GM18507 (cell line): ENCODE measurements at places on chromosomes 5 and 9.

DNA sequence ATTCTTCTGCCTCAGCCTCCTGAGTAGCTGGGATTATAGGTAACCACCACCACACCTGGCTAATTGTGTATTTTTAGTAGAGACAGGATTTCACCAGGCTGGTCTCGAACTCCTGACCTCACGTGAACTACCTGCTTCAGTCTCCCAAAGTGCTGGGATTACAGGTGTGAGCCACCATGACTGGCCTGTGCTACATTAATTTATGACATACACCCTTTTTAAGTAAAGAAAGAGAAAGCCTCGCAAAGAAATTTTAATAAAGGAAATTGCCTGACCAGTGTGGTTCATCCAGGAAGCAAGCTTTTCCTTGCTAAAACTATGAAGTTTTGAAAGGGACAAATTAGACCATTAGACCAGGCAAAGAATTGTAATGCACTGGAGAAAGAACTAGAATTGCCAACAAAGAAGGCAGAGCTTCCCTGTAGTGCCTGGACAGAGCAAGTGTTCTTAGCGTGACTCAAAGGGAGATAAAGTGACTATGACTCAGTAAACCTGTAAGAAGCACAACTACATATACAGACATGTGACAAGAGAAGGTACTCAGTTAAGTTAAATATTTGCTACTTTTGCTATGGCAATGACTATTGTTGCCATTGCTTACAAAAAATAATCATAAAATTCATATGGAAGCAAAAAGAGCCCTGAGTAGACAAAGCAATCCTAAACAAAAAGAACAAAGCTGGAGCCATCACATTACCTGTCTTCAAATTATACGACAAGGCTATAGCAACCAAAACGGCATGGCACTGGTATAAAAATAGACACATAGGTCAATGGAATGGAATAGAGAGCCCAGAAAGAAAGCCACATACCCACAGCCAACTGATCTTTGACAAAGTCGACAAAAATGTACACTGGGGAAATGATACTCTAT lies 54.6 kb downstream of the FYB1 start:
- no peak for DNase-seq

DNA sequence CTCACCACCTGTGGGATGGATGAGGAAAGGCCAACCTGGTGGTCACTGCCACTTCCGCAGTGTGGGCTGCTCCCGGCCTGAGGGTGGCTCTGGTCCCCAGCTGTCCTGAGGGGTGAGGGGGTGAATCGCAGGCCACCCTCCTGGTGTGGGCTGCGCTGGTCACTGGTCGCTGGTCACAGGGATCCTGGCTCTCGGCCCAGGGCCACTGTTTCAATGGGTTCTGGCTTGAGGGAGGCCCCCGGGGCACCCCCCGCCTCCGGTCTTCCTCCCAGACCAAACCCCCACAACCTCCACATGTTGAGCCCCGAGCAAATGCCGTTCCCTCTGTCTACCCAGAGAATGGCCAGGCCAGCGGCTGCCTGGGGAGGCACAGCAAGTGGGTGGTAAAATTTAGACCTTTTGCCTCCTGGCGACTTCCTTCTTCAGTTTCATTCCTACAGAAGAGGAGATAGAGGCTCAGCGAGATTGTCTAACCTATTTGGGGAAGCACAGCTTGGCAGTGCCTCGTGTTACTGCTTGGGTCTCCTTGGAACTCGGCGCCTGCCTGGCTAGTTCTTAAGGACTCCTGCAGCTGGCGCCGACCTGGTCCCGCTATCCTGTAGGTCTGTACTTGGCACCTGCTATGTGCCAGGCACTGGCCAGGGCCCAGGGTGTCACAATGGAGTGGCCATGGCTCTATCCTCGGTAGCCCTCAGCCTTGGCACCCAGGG lies 48.2 kb downstream of the RXRA start:
- no peak for DNase-seq

DNA sequence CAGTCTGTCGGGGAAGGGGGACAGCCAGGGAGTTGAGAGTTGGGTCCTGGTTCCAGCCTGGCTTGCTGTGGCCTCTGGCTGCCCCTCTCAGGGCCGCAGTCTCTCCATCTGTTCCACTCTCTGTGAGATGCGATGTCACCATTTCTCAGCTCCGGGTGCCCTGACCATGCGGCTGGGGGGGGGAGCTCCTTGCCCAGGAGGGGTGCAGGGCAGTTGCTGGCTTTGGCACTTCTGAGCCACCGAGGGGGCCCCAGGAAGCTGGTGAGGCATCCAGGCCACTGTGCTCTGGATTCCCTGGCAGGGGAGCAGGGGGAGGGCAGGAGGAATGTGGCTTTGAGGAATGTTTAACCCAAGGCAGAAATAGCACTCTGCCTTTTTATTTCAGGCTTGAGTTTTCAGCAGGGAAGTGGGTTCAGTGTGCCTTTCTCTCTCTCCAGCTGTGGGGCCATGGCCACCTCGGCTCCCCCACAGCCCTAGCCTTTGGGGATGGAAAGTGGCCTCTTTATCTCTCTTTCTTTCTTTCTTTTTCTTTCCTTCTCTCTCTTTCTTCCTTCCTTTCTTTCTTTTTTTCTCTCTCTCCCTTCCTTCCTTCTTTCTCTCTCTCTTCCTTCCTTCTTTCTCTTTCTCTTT lies 11.0 kb downstream of the NCS1 start:
- DNase-seq: no peak

DNA sequence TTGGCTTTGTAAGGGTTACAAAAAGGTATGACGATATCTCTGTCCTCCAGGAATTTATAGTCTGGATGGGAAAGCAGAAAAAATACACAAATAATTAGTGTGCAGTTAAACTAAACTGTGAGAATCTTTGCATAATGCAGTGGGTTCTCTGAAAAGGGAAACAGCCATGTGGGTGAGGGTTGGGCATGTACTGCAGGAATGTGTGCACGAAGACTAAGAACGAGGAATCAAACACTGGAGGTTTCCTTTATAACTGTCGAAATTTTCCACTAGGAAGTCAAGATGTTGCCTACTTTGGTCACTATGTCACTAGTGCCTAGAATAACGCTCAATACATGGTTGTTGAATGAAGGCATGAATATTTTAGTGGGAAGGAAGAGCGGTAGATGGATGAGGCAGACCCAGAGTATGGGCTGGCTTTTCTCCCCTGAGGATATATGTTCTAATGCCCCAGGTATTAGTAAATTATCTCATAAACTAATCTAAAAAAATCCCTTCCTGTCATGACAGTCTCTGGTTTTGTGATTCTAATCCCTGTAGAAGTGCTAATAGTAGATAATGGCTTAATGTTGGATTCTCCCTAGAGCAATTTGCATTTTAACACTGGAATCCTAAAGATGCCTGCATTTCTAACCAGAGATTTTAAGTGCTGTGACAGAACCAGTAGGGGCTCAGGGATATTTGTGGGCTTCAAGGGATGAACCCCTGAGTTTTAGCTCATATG lies 227.3 kb downstream of the NMUR2 start:
- no peak for DNase-seq

- no peak for DNase-seq
Observed at GRCh38 chr5:154653764-154654485, 101.3 kb upstream of the LARP1 start.

GRCh38 chr5:30871196-30871595 lies 322.3 kb upstream of the CDH6 start:
- DNase-seq: no peak

DNA sequence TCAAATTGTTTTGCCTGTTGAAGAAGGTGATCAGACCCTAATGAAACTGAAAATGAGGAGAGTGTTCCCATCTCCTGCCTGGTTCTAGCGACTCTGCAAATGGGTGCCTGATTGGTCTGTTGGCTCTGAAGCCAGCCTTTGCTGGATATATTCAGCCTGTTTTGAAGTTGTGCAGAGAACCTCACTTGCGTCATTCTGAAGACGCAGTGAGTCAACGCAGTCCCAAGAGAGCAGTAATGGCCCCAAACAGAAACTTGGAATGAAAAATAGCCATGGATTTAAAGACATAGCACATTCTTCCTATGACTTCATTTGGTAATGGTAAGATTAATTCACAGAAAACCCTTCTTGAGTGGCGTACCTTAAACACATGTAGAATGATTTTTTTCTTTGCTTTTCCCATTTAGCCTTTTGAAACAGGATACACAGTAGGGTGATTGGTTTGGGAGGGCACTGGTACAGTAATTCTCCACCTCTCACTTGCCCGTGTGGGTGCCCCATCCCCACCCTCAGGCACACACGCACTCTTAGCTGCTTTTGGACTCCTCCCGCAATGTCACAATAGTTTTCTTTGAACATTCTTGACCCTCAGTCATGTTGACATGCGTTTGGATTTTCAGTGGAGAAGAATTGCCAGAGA lies 54.1 kb upstream of the ABL1 start:
- no peak for DNase-seq

DNA sequence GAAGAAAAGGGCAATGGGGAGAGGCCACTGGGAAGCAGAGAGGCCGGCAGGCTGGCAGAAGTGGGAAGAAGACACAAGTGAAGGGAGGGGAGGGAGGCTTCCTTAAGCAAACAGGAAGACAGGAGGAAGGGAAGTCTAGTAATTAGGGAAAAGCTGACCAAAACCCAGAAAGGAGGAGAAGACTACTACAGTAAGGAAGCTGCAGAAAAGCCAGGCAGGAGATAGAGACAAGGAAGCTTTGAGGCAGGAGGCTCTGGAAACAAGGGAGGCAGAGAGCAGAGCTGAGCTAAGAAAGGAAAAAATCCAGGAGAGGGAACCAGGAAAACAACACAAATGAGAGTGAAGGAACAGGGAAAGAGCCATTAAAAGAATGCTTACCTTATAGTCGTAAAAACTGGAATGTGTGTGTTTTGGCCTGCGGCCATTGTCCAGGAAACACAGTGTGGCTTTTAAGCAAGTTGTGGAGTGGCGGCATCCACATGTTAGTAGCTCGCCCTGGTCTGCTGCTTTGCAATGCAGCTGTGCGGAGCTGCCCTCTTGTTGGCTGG lies 317.1 kb upstream of the CLINT1 start:
- no peak for DNase-seq

GRCh38 chr9:109865521-109865920 lies 85.5 kb downstream of the PALM2AKAP2 start:
- DNase-seq: no peak

DNA sequence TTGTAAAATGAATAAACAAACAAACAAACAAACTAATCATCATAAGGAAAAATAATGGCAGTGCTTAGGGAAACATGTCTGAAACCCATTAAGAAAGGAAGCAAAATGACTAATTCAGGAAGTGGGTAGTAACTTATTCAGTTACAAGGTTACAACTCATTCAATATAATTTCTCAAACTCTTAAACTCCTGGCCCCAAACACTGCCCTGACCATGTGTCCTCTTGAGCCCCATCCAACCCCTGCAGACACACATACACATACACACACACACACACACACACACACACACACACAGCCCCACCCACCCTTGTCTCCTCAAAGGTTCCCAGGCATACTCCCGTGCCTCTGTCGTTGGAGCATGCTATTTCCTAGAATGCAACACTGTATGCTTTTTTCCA lies 193.9 kb downstream of the SEC61B start:
- no peak for DNase-seq

DNA sequence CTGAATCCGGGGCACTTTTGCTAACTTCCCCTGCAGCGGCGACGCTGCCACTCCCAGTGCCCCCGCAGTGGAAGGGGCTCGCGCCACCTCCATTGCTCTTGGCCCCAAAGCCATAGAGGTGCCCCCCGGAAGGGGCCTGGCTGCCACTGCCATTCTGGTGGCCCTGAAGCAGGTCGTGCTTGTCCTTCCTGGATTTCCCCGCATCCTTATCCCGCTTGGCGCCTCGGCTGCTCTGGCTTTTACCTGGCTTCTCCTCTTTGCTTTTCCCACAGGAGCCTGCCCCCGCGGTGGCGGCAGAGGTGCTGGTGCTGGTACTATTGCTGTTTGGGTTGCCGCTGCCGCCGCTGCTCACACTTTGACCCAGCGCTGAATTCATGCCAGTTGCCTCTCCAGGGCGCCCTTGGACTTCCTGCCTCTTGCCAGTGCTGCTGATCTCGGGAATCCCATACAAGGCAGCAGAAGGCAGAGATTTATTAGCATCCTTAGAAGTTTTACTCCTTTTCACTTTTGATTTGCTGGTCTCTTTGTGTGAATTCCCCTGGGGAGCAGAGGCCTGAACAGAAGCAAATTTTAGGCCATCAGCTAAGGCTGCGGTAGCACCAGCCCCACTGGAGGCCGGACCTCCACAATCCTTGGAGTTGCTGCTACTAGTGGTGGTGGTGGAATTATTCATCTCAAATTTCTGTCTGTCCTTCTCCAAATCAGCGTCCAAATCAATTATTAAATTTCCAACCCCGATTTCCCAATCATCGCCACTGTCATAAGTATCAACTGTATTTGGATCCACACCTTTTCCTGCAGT lies 2.1 kb downstream of the ZNF608 start:
- DNase-seq: no peak

DNA sequence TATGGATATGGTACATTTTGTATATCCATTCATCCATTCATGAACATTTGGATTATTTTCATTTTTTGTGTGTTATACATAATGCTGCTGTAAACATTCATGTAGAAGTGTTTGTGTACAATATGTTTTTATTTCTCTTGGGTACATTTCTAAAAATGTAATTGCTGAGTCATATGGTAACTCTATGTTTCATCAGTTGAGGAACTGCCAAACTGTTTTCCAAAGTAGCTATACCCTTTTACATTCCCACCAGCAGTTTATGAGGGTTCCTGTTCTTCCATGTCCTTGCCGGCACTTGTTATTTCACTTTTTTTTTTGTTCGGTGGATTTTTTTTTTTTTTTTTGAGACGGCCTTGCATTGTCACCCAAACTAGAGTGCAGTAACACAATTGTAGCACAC lies 54.0 kb upstream of the MCCC2 start:
- no peak for DNase-seq
